ENCODE measurements at places on chromosomes 7 and 10.

DNA sequence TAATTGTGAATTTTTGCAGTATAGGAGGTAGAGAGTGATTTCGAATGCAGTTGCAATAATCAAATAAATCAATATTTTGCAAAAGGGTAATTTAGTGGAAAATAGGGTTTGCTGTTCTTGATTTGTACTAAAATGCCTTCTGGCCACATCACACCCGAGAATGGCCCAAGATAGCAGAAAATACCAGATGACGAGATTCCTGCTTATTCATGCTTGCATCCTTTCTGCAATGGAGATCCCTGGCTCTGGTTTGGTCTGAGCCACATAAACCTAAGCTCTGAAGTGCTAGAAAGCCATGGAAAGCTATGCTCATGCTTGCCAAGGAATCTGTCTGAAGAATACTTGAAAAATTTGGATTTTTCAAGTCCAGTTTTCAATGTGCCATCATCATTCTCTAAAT, 634.2 kb upstream of the COBL start:
- DNase-seq, result no peak

DNA sequence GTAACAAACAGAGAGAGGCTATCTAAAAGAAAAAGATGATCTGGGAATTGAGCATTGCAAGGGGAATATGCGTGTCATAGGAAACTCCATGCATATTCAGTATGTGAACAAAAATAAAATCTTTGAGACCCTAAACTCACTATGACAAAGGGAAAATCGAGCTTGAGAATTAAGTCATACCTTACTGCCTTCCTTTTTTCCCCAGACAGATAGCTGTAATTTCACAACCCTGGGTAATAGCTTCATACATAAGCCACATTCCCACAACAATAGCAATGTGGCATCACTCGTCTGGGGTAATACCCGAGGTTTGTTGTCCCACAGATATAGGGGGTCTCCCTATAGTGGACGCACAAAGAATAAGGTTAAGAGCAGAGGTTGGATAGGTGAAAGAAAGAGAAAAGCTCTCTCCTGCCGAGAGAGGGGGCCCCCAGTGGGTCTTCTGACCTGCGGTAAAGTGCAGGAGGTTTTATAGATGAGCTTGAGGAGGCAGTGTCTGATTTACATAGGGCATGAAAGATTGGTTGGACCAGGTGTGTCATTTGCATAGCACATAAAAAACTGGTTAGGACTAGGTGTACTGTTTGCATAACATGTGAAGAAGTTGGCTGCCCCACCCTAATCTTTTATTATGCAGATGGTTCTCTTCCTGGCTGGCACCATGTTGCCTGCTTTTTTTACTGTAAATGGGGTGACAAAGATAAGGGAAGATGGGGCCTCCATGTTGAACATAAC, 11.6 kb downstream of the CYP3A43 start:
- no peak for DNase-seq

DNA sequence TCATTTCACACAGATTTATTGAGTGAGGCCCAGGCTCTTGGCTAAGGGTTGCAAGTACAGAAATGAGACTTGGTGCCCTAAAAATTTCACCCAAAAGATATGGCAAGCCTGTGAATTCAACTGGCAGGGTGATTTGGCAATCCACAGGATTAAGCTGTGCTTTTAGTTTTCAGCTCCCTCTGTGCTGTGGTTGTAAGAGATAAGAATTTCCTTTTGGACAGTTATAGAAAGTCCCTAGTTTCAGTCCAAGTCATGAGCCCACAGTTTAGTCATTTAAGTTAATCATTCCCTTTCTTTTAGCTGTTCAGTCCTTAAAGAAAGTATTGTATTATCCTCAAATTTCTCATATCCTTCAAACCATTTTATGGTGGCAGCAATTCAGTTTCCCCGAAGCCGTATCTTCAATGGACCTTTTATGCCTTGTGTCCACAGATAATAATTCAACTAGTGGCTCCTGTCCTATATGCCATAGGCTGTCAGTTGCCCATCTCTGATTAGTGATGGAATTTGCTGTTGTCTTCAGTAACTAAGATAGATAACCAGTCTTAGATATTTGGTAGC, 73.4 kb upstream of the NAMPT start:
- DNase-seq, result no peak

DNA sequence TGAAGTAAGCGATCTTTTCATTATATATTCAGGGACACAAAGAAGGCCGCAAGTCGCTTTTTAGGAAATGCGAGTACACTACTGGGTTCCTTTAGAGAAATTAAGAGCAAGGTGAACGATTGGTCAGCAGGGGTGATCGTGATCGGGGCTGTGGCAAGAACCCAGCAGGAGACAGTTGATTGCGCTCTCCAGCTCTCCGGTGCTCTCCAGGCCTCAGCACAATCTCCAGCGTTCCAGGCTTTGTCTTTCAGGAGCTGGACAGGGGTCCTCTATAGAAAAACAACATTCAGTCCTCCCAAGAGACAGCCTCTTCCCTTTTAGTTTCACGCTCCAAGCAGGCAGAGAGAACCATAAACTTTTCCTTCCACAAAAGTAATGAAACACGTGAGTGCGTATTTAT, 170.5 kb upstream of the KLF6 start:
- no peak for DNase-seq

DNA sequence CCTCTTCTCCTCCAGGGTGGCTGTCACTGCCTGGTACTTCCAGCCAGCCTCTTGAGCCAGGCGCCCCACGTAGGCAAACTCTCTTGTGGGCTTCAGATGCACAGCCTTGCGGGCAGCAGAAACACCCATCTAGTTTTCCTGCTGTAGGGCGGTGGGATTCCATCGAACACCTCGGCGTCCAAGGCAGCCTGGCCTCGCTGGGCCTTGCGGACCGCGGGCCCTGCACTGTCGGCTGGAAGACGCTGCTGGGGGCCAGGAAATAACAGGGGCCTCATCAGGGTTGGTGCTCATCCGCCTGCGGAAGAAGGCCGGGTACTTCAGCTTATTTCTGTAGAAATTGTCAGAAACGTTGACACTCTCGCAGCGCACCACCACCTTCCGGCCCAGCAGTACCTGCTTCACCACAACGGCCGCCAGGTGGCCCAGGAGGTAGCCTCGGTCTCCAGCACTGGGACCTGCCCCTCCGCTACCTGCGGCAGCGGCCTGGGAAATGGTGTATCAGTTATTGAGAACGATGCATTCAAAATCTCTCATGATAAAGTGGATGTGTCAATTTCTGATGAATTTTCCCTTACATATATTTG, 61.1 kb downstream of the WDFY4 start:
- no peak for DNase-seq

- no peak for DNase-seq
These were observed 1.4 kb upstream of the DOCK1 start for GRCh38 chr10:126903656-126904360.

DNA sequence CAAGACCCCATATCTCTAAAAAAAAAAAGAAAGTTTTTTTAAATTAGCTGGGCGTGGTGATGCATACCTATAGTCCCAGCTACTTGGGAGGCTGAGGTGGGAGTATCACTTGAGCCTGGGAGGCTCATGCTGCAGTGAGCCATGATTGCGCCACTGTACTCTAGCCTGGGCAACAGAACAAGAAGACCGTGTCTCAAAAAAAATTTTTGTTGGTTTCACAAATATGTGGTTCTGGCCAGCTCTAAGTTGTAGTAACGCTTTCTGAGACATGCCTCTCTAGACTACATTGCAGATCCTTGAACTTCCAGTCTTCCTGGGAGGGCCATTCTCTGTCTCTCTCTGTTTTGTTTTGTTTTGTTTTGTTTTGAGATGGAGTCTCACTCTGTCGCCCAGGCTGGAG, 24.6 kb upstream of the RHBDD2 start:
- DNase-seq, result no peak

DNA sequence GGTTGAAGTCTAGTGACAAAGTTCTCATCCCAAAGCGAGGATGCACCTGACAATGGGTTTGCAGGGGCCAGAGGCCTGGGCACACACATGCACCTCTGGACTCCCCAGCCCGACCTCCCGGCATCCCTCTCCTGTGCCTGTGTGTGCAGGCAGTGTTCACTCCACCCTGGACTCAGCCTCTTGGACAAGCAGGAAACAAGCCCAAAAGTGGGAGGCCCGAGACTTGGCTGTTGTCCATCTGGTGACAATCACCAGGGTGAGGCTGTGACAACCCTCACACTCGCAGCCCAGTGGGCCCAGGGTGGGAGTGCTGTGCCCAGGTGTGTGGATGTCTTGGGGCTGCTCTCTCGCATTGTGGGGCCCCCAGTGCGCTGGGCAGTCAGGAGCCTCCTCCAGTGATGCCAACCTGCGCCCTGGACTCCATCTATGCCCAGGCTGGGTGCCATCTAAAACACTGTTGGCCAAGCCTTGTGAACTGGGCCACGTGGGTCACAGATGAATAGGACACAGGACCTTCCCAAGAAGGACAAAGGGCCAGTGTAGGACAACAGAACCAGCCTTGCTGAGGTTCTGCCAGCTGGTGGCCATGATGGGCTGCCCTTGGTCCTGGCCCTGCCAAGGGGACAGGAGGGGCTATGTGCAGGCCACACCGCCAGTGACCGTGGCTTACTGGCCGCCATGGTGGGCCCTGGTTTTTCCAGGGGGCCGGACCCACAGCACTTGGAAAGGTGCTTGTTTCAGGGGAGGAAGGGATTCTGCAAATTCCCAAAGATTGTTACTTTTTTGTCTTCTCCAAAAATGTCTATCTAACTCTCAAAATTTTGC, 144.3 kb downstream of the TCERG1L start:
- DNase-seq, result no peak

DNA sequence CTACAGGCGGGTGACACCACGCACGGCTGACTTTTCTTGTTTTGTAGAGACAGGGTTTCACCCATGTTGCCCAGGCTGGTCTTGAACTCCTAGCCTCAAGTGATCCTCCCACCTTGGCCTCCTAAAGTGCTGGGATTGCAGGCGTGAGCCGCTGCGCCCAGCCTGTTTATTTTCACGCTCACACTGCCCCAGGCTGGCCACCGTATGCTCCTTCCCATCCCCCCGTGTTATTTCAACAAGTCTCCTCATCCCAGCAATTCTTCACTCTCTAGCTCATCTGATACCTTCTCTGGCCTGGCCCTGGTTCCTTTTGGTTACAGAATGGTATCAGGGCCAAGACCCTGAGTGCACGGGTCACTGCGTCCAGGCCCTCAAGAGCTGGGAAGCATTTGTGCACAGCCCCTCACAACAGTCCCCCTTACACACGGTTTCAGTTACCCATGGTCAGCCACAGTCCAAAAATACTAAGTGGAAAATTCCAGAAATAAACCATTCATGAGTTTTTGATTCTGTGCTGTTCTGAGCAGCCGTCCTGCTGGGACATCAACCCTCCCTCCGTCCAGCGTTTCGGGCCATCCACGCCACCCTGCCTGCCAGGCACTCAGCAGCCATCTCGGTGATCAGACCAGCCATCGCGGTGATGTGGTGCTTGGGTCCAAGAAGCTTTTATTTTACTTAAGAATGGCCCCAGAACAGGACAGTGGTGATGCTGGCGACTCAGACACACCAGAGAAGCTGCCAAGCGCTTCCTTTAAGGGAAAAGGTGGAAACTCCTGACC, 8.9 kb downstream of the COX19 start:
- DNase-seq, result no peak

- DNase-seq, result no peak
These were observed 555.7 kb downstream of the PTPRN2 start for GRCh38 chr7:158031867-158032308.

- DNase-seq, result no peak
These were observed 113.9 kb downstream of the DIP2C start for GRCh38 chr10:575402-576129.

DNA sequence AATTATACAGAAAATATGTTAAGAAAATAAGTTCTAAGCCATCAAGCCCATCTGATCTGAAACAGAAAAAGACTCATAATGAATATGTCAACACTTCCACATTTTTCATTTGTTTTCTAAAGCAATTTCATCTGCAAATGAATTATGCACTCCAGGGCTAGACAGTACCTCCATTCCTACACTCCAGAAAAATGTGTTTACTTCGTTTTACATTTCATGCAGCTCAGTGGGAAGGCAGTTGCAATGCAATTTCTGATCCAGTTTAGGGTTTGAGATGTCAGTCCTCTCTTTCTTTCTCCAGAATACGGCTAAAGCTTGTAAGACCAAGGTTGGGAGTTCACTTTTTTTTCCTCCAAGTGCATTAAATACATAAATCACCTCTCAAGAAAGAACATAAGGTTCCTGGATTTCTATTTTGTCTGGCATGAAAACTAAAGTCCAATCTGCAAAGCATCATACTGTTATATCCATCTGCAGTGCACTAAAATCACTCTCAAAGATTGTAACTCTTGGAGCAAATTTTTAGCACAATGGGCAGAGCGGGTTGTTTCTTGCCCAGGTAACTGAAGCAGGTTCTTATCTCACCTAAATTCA, 348.8 kb upstream of the C7orf33 start:
- DNase-seq, result no peak

- DNase-seq, result no peak
These were observed 93.3 kb downstream of the DLG5 start for GRCh38 chr10:77833225-77833624.

DNA sequence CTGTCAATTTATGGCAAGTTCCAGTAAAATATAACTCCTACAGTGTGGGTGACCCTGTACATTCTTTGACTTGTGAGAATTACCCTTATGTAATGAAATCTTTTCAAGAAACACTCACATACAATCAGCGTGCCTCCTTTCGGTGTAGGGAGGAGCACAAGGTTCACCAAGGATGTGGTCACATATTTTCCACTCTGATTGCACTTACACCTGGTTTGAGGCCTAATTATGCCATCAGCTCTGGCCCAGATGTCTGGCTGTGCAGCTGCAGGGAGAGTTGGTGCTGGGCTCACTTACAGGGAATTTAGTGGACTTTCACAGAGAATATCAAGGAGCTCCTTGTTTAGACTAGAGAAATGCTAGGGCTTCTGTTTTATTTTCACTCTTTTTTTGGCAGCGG, 146.0 kb upstream of the STEAP4 start:
- no peak for DNase-seq

DNA sequence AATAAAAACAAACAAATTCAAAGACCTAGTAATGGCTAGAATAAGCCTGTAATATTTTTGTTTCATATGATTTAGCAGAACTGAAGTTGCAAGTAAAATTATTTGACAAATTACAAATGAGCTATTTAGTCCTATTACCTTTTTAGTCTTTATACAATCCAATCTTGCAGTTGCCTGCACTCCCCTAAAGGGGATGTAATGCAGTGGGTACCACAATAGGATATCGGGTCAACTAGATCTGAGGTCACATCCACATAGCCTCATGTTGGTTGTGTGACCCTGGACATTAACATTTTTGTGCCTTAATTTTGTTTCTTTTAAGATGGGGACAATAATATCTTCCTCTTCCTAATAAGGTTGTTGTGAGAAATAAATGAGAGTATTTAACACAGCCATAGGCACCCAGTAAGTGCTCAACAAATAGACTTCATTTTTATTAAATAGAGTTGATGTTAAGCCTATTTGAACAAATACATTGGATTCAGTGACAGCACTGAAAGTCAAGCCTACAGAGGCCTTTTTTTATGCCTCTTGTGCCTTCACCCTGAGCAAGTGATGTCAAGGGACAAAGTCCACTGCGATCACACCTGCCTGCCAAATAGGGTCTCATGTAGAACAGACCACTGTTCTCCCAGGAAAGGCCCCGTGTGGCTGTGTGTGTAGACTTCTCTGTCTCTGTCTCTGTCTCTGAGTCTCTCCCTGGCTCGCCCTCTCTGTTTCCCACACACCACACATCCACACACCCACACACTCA, 124.8 kb downstream of the EVX1 start:
- no peak for DNase-seq

GRCh38 chr10:30701451-30702173, 72.1 kb upstream of the LYZL2 start:
- no peak for DNase-seq

All from HCT116 (cell line).